ENCODE measurements at places on chromosomes 5 and 9.

- DNase-seq: no peak
These were observed 830.4 kb upstream of the ZNF608 start for GRCh38 chr5:125576822-125577221.

DNA sequence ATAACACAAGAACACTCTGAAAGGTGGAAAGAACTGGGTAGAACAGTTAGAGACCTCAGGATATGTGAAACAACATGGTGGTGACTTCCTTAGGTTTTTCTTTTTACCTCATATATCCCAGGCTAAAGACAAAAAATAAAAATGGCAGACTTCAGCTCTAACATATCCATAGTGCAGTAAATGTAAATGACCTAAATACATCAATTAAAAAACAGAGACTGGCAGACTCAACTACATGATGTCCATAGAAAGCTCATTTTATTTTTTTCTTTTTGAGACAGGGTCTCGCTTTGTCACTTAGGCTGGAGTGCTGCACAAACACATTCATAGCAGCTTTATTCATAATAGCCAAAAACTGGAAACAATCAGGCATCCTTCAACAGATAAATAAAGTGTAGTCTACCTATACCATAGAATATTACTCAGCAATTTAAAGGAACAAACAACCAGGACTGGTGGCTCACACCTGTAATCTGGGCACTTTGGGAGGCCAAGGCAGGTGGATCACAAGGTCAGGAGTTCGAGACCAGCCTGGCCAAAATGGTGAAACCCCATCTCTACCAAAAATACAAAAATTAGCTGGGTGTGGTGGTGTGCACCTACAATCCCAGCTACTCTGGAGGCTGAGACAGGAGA lies 4.8 kb downstream of the C5orf15 start:
- no peak for DNase-seq

- no peak for DNase-seq
These were observed 61.9 kb upstream of the ORM1 start for GRCh38 chr9:114261026-114261425.

DNA sequence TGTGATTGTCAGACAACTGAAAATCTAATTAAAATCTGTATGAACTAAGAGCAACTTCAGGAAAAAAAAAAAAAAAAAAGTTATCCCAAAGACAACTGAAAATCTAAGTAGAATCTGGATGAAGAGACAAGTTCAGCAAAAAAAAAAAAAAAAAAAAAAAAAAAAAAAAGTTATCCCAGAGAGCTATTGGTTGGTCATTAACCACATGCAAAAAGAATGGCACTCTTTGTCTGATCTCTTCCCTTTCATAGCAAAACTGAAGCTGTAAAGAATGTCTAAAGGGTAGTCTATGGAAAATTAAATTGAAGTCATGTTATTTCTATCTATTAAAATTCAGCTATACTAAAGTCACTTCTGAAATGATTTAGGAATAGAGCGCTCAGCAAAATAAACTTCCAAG lies 32.9 kb downstream of the STRBP start:
- DNase-seq: no peak

- DNase-seq: no peak
These were observed 27.7 kb downstream of the LHX6 start for GRCh38 chr9:122200960-122201595.

DNA sequence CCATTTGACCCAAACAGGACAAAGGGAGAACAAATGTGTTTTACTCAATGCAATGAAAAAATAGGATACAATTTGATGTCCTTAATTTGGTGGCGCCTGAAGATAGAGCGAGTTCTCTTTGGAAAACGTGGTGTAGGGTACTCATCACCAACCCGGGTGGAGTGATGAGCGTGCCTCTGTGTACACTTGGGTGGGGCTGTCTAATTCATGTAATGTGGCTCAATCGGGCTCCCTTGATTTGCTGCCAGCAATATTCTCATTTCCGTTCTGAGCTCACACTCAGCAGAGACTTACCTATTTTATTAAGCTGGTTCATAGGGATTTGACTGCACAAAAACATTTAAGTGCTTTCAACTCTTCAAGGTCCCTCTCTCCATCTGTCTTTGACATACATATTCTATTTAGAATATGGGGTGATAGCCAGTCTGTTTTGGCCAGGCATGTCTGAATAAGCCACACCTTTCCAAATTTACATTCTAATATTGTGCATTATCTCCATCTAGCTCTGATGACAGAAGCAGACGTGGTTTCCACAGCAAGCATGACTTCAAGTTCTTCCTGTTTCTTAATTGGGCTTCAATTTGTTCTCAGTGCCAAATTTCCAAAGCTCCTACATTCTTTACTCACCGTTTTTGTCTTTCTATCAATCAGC lies 162.5 kb downstream of the IRX2 start:
- no peak for DNase-seq

GRCh38 chr9:127768698-127769097 lies 9.8 kb downstream of the SH2D3C start:
- DNase-seq: no peak

DNA sequence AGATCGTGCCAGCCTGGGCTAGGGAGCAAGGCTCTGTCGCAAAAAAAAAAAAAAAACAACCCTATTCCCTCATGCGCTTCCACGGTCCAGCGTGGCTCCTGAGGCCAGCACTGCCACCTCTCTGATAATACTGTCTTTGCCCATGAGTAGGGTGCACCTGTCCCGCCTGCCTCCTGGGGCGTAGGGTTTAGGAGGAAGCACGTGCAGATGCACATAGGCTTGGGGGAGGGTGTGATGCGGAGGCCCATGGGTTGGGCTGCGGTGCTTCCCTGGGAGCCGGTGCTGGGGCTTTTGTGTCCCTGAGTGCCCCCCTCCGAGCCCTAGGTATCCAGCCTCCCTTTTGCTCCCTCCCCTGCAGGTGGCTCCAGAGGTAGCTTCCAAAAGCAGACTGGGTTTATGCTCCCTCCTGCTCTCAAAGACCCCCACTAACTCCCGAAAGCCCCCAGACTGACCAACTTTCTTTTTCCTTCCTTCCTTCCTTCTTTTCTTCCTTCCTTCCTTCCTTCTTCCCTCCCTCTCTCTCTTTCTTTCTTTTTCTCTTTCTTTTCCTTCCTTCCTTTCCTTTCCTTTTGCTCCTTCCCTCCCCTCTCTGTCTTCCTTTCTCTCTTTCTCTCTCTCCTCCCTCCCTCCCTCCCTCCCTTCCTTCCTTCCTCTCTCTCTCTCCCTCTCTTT lies 12.8 kb downstream of the FGFR4 start:
- no peak for DNase-seq

GRCh38 chr9:99807276-99807852 lies 14.3 kb upstream of the NR4A3 start:
- no peak for DNase-seq

DNA sequence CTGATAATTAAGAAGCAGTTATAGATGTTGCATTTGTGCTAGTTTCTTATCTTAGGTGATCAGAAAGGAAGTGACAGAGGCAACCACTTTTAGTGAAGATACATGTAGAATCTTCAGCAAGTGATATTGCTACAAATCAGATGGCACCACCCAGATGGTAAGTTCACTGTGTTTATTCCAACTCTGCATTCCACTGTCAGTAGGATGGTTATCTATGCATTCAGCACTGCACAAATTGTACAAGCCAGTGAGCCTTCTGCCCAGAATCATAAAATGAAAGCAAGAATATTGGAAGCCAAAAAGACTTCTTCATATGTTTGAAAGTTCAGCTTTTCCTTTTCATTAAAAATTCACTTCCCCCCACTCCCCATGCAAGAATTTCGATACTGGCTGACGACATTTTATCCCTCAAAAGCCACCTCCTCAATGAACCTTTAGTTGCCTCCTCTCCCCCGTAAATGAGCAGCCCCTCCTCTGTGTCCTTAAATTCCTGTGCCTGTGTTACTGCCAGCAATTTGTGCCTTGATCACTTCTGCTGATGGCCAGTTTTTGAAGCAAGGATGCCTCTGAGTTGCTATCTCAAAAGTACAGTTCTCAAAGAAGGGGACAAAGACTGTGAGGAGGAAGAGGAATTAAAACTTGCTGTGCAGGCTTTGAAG lies 91.6 kb downstream of the ZSWIM6 start:
- no peak for DNase-seq

- DNase-seq: peak; percentile 78
These were observed 625 bp upstream of the NREP start for GRCh38 chr5:111757355-111758283.

DNA sequence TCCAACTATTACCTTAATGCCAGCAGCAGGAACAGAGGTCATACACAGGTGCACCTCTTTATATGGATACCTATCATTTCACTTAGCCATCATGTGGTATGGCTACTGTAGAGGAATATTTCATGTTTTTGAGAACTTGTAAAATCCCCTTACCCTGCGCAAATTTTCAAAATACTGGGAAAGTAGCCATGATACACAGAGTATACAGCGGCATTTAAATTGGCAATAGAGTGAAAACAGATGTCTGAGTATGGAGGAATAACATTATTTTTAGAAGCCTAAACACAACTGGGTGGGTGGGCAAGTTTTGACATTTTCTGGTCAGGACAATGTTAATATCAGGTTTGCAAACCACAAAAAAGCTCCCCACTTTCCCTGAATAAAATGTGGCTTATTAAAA lies 109.5 kb downstream of the SMIM23 start:
- DNase-seq: no peak

GRCh38 chr5:6910950-6911349 lies 197.7 kb downstream of the TENT4A start:
- DNase-seq: no peak

- no peak for DNase-seq
These were observed 236.1 kb downstream of the CETN3 start for GRCh38 chr5:90173299-90174030.

- no peak for DNase-seq
These were observed 15.0 kb downstream of the LPCAT1 start for GRCh38 chr5:1508659-1509290.

DNA sequence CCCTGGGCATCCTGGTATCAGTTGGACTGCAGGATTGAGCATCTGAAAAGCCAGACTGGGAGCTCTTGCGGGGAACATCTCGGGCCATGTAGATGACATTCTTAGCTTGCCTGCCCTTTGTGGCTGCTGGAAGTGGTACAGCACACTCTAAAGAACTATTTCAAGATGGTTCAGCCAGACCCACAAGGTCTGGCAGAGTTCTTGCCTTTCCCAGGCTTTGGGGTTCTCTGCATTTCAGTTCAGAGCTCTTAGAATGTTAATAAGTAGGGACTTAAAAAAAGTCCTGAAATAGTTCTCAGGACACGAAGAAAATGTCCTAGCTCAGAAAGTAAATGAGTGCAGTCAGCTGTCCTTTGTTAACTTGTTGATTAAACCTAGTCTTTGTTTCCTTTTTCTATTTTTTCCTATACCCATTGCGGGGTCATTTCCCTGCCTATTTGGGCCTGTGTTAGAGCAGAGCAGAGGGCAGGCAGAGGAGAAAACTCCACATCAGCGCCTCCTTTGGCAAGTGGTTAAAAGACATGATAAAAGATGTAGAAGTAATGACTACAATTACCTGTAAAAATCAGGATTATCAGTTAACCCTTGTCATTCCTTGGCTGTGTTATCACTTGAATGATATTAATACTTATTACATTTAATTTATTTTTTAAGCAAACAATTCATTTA lies 291.5 kb downstream of the ZSWIM6 start:
- no peak for DNase-seq

DNA sequence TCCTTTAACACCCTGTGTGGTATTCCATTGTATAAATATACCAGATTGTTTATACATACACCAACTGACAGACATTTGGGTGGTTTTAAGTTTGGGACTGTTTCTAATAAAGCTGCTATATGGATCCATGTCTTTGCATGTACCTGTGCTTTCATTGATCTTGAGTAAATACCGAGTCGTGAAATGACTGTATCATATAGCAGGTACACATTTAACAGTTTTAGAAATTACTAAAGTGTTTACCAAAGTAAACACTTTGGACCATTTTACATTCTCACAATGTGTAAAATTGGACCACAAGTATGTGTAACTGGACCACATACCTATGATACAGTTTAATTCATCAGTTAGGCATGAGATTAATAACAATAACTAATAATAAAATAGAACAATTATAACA lies 175.2 kb downstream of the FBXL17 start:
- DNase-seq: no peak

- no peak for DNase-seq
These were observed 21.6 kb downstream of the MRPL22 start for GRCh38 chr5:154962494-154962893.

- no peak for DNase-seq
These were observed 223.3 kb downstream of the DIRAS2 start for GRCh38 chr9:90419221-90419851.

DNA sequence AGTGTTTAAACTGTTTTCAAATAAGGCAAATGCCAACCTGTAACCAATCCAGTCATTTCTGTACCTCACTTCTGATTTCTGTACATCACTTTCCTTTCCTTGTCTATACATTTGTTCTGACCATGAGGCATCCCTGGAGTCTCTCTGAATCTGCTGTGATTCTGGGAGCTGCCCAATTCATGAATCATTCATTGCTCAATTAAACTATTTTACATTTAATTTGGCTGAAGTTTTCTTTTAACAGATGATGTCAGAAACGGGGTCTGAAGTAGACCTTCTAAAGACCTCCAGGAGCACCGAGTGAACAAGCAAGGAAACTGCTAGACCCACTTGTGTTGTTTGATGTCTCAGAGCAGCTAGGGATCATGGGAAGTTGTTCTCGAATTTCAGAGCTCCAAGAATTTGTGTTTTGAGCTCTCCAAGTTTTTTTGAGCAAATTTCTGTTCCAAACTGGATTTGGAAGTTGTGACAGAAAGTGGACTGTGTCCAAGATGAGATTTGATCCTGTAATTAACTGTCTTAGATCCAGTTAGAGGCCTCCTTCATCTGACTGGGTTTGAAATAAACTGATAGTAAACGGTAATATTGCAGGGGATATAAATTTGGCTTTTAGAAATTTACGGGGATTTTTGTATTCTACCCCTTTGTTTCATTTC lies 490.8 kb upstream of the ST8SIA4 start:
- DNase-seq: no peak

- DNase-seq: no peak
These were observed 39.8 kb downstream of the GAPT start for GRCh38 chr5:58530942-58531490.

DNA sequence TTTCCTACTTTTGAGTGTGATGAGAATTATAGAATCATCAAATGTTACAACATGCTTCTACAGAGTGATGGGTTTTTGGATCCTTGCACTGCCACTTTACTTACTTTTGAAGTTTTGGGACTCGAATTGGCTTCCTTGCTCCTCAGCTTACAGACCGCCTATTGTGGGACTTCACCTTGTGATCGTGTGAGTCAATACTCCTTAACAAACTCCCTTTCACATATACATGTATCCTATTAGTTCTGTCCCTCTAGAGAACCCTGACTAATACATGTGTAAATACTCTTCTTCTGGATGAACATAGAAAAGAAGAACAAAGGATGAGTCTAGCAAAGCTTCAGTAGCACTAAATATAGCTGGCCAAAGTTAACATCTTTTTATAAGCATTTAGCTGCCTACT lies 98.7 kb upstream of the PDE4D start:
- DNase-seq: no peak

- DNase-seq: no peak
These were observed 35.6 kb downstream of the TNFSF8 start for GRCh38 chr9:114894609-114895433.

GRCh38 chr9:6183227-6183551 lies 32.4 kb upstream of the IL33 start:
- DNase-seq: no peak

GRCh38 chr9:86790805-86791204 lies 156.5 kb downstream of the GAS1 start:
- DNase-seq: no peak

Data from activated T-cell treated with anti-CD3 and anti-CD28 coated beads for 48 hours (primary cell).